GM12878 (cell line): ENCODE measurements at places on chromosomes 2 and 18.

DNA sequence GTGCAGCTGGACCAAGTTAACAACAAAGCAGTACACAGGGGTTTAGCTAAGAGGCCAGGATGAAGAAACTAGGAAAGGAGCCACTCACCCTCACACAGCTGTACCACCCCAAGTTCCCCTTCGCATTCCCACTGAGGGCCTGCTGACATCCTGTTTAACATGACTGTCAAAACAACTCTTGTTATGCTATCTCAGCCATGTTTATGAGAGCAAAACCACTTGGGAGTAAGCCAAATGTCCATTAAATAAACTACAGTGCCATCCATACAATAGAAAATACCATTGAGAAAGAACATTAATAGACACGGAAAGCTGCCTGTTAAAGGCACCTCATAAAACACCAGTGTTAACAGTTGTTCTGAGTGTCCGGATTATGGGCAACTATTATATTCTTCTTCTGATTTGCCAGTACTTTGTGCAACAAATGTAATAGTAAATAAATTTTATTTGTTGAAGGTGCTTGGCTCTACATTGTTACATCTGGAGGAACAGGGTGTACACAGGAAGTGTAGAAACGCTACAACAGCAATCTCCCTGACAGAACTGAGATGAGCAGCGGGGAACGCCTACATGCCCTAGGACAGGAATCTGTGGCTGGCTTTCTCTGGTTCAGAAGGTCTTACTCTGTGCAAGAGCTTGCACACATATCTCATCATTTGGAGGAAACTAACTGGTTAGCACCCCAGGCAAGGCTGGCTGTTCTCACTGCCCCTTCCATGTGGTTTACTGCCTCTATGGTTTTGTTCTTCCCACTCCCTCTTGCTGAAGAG lies 85.6 kb downstream of the EHD3 start:
- DNase-seq: peak; percentile 32

- no peak for DNase-seq
These were observed 111.8 kb upstream of the GAREM1 start for GRCh38 chr18:32582455-32582854.

- DNase-seq: peak; percentile 36
These were observed 11.6 kb downstream of the CD28 start for GRCh38 chr2:203718087-203718486.

GRCh38 chr2:200338692-200339091 lies 32.2 kb downstream of the SPATS2L start:
- DNase-seq: no peak
